ENCODE measurements at places on chromosomes 12 and 14. TPM values are rescaled to one million over a fixed set of nuclear protein-coding genes. Genes with fewer than 3 reads are reported as not detected.

Gene RIPK3
- total RNA-seq = not detected

GRCh38 chr14:36672095-36672494 lies 10.4 kb downstream of the PAX9 start:
- no peaks in the 10 kb centered on the region for H3K27me3 ChIP-seq
- H3K27ac ChIP-seq = no peak overlapping the region
- no peaks in the 10 kb centered on the region for H3K36me3 ChIP-seq
- H3K4me3 ChIP-seq = no peak overlapping the region
- no peak for DNase-seq

Gene LRRIQ1
- total RNA-seq = 0.15 TPM

GRCh38 chr14:31403707-31404106 lies 16.6 kb downstream of the HEATR5A start:
- no peaks in the 10 kb centered on the region for H3K27me3 ChIP-seq
- no peaks in the 10 kb centered on the region for H3K4me1 ChIP-seq
- H3K27ac ChIP-seq = no peak overlapping the region
- no peak overlapping the region for H3K4me3 ChIP-seq

Gene GZMB
- 1.2 TPM for total RNA-seq
